Dermis microvascular lymphatic vessel endothelial cell (primary cell): ENCODE measurements at places on chromosomes 1 and 21. TPM values are rescaled to one million over a fixed set of nuclear protein-coding genes. Genes with fewer than 3 reads are reported as not detected.

Gene NEXN
- total RNA-seq, result 0.77 and 1.1 TPM in 2 replicates

DNA sequence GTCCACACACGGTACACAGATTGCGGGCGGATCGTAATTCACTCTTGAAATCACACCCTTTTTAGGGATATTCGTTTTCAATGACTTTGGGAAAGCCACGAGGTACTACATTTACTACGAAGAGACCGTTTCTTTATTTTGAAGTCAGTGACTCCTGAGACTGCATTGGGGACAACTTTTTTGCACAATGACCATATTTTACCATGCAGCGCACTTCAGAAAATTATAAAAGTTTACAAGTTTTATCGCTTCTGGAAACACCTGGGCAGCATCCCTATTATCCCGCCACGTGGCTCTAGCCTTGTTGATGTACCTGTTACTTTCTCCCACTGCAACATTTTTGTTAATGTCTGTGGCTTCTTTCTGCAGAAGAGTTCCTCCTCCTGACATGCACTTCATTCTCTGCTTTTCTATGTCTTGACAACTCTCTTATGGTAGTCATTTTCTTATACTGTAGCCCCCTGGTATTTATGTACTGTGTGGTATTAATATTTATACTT is 1.3 kb upstream of the AKT3 start:
- no peak for DNase-seq

DNA sequence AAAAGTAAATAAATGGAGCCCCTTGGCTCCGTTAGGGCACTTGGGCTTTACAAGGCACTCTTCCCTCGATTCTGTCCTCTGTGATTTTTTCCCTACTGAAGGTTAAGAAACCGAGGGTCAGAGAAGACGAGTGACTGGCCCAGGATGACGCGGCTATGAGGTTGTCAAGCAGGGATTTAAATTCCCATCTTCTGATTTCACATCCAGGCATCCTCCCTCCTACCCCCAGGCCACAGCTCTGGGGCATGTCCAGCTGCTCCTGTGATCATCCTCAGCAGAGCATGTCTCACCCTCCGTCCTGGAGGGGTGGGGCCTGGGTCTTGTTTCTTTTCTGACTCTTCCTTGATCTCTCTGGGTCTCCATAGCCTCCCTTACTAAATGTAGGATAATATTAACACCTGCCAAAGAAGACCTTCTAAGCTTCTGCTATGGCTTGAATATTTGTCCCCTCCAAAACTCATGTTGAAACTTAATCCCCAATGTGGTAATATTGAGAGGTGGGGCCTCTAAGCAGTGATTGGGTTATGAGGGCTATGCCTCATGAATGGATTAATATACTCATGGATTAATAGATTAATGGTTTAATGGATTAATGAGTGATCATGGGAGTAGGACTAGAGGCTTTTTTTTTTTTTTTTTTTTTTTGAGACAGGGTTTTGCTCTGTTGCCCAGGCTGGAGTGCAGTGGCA is 4.6 kb downstream of the CRYBG2 start:
- no peak for DNase-seq

Gene OR10T2
- total RNA-seq, result not detected in 2 replicates

Gene RGS7
- total RNA-seq, result under 0.01 and 0.13 TPM in 2 replicates

DNA sequence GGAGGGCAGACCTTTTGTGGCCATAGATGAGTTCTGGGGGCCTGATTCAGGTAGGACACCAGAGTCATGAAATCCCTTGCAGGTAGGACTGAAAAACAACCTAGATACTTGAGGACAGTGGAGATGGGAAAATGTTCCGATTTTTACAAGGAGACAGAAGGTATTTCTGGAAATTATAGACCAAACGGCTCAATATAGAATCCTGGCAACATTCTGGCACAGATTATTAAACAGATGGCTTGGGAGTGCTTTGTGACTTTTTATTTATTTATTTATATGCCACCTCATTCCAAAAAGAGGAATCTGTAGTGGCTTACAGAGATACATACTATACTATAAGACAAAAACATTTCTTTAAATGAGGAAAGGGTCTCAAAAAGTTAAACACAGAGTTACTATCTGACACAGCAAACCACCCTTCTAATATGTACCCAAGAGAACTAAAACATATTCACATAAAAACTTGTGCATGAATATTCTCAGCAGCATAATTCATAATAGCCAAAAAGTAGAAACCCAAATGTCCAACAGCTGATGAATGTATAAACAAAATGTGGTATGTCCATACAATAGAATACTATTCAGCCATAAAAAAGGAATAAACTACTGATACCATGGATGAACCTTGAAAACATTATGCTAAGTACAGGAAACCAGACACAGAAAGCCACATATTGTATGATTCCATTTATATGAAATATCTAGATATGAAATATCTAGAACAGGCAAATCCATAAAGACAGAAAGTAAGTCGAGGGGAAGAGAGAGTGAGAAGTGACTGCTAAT is 49.8 kb downstream of the CDK18 start:
- no peak for DNase-seq

- DNase-seq, result no peak
These were observed 104.0 kb downstream of the PAX7 start for GRCh38 chr1:18734461-18735223.

DNA sequence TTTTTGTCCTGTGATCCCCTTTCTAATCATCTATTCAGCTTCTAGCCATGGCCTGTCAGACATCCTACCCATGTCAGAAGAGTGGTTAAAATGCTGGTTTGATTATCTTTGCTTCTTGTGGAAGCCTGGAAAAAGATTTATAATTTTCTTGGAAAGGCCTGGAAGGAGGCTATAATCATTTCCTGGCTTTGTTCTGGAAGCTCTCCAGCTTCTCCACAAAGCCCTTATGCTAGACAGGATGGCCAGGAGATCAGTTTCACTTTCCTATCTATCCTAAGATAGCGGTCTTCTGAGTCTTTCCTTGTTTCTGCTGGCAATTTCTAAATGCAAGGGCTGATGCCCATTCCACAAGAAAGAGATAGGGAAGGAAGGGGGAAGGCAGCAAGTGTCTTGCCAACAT is 90.9 kb upstream of the SLC44A3 start:
- peak; percentile 61 for DNase-seq

Gene SAMD11
- under 0.01 and 0.13 TPM in 2 replicates for total RNA-seq

DNA sequence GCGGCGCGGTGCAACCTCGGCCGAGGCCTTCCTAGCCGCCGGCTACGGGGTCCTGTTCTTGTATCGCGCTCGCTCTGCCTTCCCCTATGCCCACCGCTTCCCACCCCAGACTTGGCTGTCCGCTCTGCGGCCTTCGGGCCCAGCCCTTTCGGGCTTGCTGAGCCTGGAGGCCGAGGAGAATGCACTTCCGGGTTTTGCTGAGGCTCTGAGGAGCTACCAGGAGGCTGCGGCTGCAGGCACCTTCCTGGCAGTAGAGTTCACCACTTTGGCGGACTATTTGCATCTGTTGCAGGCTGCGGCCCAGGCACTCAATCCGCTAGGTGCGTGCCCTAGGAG is 379 bp downstream of the PPCS start:
- DNase-seq, result peak; percentile 11

Gene CRYZL1
- 23.3 and 23.9 TPM in 2 replicates for total RNA-seq

- no peak for DNase-seq
These were observed 87.9 kb downstream of the CLEC20A start for GRCh38 chr1:178408871-178409270.

DNA sequence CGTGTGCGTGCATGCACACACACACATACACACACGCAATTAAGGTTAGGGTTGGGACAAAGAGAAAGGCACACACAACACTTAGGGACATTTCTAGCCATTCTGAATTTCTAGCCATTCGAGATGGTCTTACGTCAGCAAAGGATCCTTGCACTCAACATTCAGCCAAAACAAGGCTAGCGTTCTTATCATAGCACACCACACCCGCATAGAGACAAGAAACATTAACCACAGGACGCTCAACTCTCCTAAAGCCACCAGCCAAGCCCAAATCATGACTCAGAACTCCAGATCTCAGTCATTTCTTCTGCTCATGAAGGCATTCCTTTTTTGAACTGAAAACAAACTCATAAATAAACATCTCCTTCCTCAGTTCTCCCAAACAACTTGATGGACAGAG is 106.8 kb downstream of the LMO4 start:
- no peak for DNase-seq

DNA sequence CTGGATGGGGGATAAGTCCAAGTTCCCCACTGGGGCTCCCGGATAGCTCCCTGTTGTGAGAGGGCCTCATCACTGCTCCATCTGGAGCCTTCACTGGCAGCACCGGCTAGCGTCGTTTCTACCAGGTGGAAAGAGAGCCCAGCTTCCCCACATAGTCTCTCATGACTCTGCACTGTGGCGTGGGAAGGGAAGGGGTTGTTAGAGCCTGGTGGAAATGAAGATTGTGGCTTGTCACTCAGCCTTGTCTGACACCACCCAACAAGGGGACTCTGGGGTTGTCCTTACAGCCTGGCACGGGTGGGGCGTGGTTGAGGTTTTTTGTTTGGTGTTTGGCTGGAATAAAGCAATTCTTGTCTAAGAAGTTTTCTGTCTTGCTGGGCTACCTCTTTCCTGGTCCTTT is 94.6 kb downstream of the ADARB1 start:
- no peak for DNase-seq

Gene CLCA2
- under 0.01 TPM in 1 of 2 replicates, not detected in the other for total RNA-seq

DNA sequence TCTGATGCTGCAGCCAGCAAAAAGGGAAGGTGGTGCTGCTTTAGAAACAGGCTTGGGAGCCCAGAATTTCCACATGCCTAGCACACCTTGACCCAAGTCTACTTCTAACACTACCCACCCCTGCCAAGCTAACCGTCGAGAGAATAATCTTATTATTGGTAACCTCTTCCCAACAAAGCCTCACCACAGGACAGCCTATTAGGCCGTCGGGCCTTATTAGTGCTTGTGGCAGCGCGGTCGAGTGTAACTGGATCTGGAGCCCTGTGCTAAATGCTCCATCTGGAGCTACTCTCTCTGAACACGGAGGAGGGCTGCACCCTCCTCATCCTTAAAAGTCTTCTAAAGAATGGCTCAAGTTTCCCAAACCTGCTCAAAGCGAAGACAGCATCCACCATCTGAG is 165.5 kb upstream of the NFIA start:
- no peak for DNase-seq

- no peak for DNase-seq
These were observed 543.7 kb downstream of the NPHP4 start for GRCh38 chr1:5448486-5448885.

DNA sequence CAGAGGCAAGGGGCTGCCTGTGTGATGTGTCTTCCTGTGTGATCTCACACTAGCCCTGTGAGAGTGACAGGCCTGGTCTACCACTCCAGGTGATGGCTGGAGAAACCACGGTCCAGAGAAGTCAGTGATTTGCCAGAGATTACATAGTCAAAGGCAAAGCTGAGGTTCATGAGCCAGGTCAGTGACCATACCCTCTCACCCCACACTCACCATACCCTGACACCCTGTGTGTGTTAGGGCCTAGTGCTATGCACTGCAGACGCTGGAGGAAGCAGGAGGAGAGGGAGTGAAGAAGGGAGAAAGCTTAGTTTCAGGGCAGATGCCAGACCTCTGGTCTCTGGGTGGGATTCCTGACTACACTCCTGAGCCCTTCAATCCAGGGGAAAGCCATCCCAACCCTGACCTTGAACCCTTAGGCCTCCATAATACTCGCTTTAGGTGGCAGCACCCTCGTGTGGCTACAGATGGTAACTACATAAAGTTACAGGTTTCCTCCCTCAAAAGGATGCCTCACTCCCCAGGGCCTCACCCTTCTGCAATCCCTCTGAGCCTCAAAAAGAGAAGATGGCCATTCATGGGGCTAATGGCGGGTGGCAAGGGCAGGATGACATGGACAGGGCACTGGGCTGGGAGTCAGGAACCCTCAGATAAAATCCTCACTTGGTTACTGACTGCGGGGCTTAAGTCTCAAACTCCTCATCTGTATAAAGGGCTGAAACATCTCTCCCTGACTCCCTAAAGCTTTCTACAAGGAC is 20.8 kb upstream of the SDC3 start:
- peak; percentile 41 for DNase-seq

DNA sequence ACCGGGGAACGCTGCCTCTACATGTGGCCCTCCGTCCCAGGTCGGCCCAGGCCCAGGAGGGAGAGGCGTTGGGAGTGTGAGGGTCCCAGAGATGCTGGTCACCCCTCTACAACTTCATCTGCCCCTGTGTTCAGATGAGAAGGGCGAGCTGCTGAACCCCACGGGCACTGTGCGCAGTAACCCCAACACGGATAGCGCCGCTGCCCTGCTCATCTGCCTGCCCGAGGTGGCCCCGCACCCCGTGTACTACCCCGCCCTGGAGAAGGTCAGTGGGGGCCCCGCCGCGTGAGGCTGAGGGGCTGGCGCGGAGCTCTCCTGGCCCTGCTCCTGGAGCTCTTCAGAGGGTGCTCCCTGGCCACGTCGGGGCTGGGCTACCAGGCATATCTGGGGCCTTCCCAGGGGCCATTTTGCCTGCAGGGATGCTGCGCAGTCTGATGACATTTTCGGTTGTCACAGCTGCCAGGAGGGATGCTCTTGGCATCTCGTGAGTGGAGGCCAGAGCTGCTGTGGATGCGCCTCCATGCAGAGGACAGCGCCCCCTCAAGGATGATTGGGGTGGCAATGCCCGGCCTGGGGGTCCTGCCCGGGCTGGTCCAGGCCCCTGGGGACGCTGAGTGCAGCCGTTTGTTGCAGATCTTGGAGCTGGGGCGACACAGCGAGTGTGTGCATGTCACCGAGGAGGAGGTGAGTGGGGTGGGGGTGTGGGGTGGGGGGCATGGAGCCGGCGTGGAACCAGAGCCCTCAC is 68.6 kb downstream of the PIK3CD start:
- no peak for DNase-seq

Gene PLPP3
- 22.6 and 59.7 TPM in 2 replicates for total RNA-seq

Gene USH2A
- not detected in 2 replicates for total RNA-seq

GRCh38 chr1:27086026-27086425 is 68.9 kb downstream of the SLC9A1 start:
- DNase-seq, result no peak

DNA sequence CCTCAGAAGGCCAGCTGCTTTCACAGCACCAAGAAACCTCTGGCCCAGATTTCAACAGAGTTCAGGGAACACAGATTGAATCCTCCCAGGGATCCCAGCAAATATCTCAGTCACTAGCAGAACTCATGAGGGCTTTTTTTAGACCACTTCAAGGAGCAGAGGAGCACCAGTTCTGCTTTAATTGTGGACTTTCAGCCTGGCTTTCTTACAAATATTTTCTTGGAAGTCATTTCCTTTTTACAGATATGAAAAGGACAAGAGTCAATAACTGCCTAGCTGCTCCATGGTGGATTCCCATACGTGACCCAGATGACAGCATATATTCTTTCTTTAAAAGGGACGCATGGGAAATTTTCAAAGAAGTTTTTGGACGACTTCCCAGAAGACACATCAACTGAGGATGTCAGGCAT is 6.4 kb upstream of the LRRC8B start:
- DNase-seq, result no peak

Gene ELF3
- total RNA-seq, result under 0.01 and 0.13 TPM in 2 replicates
